ENCODE measurements at places on chromosomes 1 and 21.

GRCh38 chr1:55338448-55338820, 123.3 kb upstream of the USP24 start:
- DNase-seq = peak; percentile 17

DNA sequence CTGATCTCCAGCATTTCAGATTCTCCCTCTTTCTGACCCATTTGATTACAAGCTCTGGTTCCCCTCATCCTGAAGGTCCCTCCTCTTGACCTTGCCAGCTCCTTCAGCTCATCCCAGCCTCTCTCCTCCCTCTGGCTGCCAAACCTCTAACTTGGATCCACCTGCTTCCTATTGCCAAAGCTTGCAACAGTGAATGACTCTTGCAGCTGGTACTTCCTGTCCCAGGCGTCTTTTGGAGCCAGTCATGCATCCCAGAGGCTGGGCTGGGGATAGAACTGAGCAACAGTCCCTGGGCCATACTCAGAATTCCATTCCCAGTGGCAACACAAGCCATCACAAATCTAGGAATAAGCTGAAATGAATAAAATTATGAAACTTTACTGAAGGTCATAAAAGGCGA, 27.7 kb upstream of the SPOCD1 start:
- peak; percentile 83 for DNase-seq

DNA sequence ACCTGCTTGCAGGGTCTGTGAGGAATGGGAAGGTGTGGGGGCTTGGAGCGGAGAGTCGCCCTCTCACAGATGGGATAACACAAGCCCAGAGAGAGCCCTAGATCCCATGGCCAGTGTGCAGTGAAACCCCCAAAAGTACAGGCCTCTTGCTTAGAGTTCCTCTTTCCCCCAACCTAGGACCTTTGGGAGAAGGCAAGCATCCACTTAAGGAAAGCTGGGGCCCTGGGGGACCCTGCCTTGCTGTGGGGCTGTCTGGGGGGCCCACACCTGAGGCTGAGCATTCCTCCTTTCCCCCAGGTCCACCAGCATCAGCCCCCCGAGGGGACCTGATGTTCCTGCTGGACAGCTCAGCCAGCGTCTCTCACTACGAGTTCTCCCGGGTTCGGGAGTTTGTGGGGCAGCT, 1.1 kb downstream of the VWA1 start:
- no peak for DNase-seq

GRCh38 chr1:7967196-7967595, 5.7 kb downstream of the PARK7 start:
- no peak for DNase-seq

DNA sequence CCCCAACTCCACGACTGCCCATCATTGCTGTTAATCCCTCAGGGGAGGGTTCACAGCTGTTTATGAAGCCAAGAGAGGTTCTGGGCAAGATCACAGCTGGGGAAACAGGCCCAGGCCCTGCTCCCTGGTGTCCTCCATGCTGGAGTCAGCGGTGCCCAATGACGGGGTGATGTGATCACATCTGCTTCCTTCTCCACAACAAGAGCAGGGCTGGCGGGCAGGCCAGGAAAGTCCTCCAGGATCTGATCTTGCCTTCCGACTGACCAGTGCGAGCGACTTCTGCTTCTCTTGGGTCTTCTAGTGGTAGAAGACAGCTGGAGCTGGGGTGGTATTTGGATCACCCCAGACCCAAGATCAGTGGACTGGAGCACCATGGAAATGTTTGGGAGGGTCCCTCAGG, 951 bp upstream of the LINGO4 start:
- no peak for DNase-seq

DNA sequence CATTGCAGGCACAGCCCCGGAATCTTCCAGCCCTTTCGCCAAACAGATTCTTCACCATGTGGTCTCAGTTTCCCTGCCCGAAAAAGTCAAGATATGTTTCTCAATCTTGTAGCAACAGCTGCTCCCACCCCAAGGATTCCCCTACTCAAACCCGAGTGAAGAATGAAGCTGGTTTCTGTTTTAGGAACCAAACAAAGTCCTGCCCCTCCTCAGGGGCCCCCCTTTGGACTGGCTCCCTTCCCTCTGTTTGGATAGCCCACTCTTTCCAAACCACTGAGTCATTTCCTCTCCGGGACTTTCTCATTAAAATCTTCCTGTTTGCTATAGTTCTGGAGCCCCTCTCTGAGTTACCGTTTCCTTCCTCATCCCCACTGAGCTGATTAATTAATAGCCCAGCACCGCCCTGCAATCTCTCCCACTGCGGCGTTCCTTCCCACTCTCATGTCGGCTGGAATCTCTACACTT, 100.9 kb downstream of the TSEN15 start:
- no peak for DNase-seq

GRCh38 chr1:214506972-214507431, 44.4 kb downstream of the PTPN14 start:
- DNase-seq = no peak

DNA sequence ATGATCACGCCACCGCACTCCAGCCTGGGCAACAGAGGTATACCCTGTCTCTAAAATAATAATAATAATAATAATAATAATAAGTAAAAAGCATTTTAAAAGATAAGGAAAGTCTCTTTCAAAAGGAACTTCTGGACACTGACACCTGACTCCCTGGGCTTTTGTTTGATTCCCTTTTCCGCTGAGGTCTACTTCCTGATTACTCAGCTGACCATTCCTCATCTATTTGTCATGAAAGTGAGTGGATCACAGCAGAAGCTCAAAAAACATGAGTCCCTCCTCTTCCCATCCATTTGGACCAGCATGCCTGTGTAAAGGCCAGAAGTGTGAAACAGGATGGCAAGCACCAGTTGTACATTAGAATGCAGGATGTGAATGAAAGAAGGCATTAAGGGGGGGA, 61.1 kb upstream of the FBXO28 start:
- peak; percentile 83 for DNase-seq

DNA sequence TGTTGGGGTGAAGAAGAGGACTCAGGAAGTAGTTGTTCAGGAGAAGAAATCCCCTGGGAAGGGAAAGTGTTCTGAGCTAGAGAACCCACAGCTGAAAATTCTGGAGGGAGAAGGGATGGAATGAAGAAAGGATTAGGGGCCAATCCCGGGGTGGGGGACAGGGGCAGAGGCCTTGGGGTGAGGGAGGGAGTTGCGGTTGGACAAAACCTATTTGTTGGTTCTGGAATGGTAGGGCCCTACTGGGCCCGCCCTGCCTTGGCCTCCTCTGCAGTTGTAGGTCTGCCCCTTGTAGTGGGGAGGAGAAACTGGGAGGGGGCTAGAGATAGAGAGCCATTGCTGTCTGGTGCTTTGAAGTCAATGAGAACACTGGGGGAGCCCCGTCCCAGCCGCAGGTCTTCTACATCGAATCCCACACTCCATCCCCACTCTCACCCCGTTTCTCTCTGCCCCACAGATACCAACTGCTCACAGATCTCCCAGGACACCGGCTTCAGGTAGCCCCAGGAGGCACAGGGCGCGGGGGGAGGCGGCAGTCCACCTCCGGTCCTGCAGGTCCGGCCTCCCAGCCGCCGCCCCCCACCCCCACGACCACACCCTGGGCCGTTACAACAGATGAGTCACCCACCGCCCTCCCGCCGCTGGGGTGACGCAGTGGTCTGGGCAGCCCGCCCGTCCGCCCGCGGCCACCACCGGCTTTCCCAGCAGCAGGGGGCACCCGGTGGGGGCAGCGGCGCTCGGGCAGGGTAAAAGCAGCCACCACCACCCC, 1.1 kb downstream of the TAGLN2 start:
- peak; percentile 85 for DNase-seq

- DNase-seq = no peak
These were observed 52.1 kb upstream of the AKT3 start for GRCh38 chr1:243902100-243902499.

GRCh38 chr1:81877940-81878339, 77.2 kb downstream of the ADGRL2 start:
- no peak for DNase-seq

DNA sequence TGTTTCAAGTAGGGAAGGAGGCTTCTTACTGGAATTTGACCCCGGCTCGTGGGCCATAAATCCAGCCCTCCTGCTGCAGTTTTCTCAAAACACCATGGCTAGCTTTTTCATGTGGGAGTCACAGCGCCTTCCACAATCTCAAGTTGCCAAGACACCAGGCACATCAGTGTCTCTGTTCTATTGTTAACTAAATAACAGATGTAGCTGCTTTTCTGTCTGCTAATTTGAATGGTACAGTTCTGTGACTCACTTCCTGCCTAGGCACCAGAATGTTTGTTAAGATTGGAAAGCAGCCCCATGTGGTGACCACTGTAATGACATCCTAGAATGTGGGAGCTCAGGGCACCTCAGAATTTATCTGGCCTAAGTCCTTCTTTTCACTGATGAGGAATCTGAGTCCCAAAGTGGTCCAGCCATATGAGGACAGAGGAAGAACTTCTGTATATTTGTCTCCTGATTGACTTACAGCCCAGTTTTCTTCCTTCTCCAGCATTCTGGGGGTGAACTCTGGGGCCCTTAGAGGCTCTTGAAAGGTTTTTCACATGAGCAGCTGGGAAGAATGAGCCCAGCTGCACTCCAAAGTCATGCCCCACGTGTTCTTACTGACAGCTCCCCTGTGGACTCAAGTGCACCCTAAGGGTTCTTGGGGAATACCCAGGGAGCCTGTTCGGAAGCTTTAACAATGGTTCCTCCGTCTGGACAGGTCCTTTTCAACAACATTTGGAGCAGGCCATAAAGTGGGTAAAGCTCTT, 27.5 kb downstream of the TRIM45 start:
- DNase-seq = peak; percentile 91

GRCh38 chr1:233027046-233027445, 76.6 kb downstream of the NTPCR start:
- no peak for DNase-seq

All from LHCN-M2 (cell line).